ENCODE measurements at places on chromosomes 12 and 14.

DNA sequence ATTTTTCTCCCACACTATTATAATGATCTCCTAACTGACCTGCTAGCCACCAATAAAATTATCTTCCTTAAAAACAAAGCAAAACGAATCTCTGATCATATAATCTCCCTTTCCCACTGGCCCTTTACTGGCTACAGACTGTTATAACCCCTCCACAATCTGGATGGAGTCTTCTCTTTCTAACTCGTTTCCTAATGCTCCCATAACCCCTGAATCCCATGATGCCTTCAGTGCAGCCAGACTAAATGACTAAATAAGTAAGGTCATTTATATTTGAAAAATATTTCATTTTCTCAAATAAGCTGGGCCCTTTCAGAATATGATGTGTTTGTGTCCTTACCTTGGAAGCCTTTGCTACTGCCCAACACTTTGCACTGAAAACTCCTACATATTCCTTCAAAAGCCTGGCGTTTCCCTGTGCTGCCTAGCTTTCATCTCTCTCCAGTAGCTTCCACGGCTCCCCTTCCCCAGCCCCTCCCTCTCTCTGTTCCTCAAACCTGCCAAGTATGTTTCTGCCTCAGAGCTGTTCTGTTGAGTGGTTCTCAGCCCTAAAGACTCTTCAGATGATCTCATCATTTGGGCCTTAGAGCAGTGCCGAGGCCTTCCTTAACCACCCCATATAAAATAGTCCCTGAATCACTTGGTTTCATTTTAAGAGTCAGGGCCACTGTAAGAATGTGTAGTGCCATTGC, 91.7 kb downstream of the MYRFL start:
- no peak for DNase-seq

- DNase-seq, result no peak
These were observed 18.4 kb upstream of the PRPF39 start for GRCh38 chr14:45065540-45065939.

GRCh38 chr12:109477185-109477962, at the start of the genes KCTD10 and UBE3B:
Gene KCTD10, minus strand, starts transcription at chr12:109477300. Its CDS starts 38 bp downstream, at chr12:109477262.
Gene UBE3B, plus strand, starts transcription at chr12:109477634. Its CDS starts 5,918 bp downstream, at chr12:109483552.
- DNase-seq, result peak; percentile 64

DNA sequence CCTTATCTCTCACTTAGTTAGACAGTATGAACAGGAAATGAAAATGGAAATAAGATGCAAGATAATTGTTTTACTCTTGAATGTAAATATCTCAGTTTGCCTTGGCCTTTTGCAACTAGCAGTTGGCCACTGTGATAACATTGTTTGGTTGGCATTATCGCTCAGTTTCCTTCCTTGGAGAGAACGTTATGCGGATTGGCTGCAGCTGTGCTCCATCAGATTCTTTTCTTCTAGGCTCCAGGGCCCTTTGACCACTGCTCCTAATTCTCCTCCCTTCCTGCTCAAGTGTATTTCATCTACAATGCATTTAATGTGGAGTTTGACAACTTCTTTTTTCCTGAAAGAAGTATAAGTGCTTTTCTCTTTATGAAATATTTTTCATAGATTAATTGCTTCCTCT, 284.2 kb downstream of the ADAMTS20 start:
- DNase-seq, result no peak

GRCh38 chr12:66403746-66404145, 101.5 kb downstream of the HELB start:
- DNase-seq, result no peak

DNA sequence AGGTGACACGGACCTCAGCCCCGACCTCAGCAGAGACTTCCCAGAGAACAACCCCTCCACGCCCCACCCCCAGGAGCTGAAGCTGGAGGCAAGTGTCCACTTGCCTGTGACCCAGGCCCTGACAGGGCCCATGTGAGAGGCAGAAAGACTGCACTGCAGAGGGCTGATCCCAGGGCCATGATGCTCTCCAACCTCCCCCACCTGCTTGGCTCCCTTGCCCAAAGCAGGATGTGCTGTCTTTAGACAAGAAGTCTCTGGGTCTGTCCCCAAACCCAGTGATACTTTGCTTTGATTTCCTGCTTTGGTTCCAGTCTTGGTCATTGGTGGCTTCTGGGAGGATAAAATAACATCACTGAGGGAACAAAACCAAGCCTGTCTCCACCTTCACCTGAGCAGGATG, 59.4 kb downstream of the BCL11B start:
- DNase-seq, result no peak

DNA sequence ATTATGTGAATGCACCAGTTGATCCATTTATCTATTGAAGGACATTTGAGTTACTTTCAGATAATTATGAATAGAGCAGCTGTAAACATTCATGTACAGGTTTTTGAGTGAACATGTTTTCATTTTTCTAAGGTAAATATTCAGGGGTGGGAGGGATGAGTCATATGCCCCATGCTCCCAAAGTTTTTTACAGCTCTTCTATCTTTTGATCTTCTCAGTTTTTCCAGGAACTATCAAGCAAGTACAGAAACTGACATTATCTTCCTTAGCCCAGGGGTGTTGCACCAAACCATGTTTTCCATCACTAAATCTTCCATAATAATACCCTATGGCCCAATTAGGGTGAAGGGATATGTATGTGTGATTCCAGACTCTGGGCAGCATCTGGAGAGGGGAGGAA, 384.5 kb downstream of the EMP1 start:
- no peak for DNase-seq

- no peak for DNase-seq
These were observed 245.9 kb downstream of the NPAS3 start for GRCh38 chr14:33184587-33184986.

DNA sequence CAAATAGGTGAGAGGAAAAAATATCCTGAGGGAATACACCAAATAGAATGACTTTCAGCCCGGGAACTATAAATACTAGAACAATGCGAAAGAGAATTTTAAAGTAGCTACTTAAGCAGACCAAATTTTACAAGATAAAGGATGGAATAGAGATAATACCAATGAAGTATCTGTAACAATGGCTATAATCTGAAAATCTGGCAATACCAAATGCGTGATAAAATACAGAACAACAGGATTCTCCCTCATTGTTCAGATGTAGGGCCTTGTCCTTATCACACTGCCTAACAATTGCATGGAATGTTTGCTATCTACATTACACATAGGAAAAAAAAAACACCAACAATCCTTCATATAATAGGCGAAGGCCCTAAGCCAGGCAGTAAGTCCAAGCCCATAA, 815.4 kb upstream of the MDGA2 start:
- DNase-seq, result no peak
